SJSA1 (cell line): ENCODE measurements at places on chromosomes 16 and 17. TPM values are rescaled to one million over a fixed set of nuclear protein-coding genes. Genes with fewer than 3 reads are reported as not detected.

Gene CORO6
- 0.45 and 4.2 TPM in 2 replicates for total RNA-seq

Gene PSME3
- total RNA-seq = 109 and 122 TPM in 2 replicates

DNA sequence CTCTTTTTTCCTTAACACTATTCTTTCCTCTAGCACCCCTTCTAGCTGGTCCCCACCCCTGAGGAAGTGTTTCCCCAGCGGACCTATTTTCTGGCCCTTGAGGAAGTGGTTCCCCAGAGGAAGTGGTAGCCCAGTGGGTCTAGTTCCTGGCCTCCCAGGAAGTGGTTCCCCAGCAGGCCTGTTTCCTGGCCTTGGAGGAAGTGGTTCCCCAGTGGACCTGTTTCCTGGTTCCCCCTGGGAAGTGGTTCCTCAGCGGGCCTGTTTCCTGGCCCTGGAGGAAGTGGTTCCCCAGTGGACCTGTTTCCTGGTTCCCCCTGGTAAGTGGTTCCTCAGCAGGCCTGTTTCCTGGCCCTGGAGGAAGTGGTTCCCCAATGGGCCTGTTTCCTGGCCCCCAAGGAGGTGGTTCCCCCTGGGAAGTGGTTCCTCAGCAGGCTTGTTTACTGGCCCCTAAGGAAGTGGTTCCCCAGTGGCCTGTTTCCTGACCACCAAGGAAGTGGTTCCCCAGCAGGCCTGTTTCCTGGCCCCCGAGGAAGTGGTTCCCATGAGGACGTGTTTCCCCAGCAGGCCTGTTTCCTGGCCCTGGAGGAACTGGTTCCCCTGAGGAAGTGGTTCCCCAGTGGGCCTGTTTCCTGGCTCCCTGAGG lies 58.3 kb downstream of the NTN1 start:
- no peak for DNase-seq

DNA sequence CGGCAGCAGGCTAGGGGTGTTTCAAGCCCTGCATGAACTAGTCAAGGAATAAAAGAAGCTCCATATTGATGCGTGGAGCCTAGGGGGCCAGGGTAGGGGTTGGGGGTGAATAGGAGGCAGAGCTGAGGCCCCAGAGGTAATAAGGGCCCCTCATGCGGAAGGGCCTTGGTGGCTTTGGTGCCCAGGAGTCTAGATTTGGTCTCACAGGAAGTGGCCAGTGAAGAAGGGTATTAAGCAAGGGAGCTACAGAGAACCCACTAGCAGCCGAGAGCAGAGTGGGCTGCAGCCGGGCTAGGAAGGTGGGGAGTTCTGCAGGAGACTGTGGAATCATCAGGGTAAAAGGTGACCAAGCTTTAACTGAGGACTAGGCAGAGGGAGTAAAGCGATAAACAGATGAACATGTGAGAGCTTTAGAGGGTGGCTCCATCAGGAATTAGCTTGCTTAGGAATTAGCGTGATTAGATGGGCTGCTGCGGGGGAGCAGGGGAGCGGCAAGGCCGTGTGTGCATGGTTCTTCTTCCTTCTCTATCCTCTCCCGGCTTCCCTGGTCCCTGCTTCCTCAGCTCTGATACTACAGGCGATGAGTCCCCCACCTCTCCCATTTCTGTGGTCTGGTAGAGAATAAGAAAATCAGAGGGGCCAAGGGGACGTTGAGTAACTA lies 9.8 kb downstream of the GNGT2 start:
- no peak for DNase-seq

GRCh38 chr16:28189245-28189644 lies 22.5 kb downstream of the XPO6 start:
- peak; percentile 57 for DNase-seq

DNA sequence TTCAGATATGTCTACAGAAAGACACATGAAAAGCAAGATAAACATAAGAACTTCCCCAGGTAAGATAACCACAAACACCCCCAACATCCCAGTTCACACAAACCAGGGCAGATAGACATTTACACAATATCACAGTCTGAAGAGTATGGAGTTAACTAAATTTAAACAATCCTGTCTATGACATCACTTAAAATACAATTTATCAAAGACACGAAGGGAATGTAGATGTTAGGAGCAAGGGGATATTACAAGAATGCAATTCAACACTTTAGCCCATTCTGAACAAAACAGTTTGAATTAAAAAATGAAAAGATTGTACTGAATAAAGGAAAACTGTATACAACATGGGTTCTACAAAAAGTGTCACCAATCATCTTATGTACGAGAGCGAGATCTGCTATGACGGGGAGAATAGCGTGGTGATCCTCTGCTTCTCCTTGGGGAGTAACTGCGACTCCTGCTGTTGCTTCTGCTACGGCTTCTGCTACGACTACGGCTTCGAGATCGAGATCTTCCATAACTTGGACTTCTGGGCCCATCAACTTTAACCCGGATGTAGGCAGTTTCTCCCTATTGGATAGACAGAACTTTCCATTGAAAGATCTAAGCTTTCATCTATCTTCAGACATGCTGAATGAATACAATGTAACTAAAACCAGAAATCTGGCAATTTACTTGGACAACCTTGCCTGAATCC lies 1.9 kb downstream of the SRSF1 start:
- DNase-seq = no peak

DNA sequence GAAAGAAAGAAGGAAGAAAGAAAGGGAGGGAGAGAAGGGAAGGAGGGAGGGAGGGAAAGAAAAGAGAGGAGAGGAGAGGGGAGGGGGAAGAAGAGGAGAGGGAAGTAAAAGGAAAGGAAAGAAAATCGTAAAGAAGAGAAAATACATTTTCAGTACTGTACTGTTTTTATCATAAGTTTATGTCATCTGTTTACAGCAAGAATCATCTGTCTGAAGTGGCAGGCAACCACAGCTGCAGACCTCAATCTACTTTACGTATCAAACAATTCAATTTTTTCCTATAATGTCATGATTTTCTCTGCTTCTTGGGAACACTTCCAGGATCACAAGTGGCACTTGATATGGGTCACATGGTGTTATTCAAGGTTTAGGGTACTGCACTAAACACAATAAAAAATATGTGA lies 58.3 kb downstream of the USP32 start:
- DNase-seq = no peak
